ENCODE measurements at places on chromosomes 5 and 9. TPM values are rescaled to one million over a fixed set of nuclear protein-coding genes. Genes with fewer than 3 reads are reported as not detected.

- peak; percentile 81 for DNase-seq
Observed at GRCh38 chr5:15501091-15501791, 1.3 kb downstream of the FBXL7 start.

DNA sequence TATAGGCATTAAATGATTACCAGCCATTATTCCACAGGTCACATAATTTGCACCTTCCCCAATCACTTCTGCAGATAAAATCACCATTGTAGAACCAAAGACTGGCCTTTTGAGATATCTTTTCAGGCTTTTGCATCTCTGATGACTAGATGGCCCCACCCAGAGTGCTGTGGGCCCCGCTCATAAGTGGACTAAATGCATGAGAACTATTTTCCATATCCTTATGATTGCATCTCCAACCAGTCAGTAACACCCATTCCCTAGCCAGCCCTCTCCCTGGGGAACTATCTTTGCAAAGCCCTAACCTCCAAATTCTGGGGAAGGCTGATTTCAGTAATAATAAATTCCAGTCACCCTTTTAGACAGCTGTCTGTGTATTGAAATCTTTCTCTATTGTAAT lies 53.5 kb upstream of the CDH9 start:
- DNase-seq = no peak

DNA sequence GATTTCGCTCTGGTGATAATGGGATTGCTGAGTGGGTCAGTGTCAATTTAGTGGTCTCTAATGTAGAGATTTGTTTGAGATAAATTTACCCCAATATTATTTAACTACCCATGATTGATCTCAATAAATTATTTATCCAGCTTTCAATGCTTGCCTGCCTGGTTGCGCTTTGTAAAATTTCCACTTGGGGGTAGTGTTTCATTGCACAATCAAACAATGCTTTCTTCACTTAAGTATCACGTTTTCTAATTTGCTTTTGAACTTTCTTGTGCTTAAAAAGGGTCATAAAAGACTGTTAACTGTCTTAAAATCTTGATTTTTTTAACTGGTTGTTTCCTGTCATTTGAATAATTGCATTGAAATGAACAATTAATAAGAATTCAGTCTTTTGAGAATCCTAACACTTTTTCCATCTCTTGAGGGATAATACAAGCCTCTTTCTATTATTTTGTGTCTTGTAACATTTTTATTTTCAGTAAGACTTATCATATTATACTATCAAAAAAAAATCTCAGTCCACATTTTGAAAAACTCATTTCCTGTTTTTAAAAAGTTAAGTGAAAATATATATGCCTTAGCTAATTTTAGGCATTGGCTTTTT lies 18.7 kb downstream of the HSD17B4 start:
- DNase-seq = peak; percentile 13

DNA sequence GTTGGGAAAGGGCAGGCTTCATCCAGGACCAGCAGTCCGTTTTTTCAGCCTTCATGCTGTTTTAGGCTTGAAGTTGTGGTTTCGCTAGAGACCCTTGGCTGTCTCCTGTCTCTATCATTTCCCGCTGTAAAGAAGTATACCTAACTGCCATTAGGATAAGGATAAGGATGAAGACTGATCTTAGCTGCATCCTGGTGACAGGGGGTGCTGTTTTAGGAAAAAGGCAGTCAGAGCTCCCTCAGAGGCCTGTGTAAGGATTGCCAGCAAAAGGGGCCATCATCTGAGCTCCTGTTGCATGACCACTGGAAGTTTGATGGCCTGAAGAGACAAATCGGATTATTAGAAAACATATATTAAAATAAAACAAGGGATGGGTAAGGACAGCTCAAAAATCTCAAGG lies 64.8 kb upstream of the FGF10 start:
- DNase-seq = no peak

GRCh38 chr5:56699538-56699937 lies 115.8 kb upstream of the MAP3K1 start:
- DNase-seq = no peak

- no peak for DNase-seq
Observed at GRCh38 chr5:159415301-159415937, 85.1 kb upstream of the IL12B start.

DNA sequence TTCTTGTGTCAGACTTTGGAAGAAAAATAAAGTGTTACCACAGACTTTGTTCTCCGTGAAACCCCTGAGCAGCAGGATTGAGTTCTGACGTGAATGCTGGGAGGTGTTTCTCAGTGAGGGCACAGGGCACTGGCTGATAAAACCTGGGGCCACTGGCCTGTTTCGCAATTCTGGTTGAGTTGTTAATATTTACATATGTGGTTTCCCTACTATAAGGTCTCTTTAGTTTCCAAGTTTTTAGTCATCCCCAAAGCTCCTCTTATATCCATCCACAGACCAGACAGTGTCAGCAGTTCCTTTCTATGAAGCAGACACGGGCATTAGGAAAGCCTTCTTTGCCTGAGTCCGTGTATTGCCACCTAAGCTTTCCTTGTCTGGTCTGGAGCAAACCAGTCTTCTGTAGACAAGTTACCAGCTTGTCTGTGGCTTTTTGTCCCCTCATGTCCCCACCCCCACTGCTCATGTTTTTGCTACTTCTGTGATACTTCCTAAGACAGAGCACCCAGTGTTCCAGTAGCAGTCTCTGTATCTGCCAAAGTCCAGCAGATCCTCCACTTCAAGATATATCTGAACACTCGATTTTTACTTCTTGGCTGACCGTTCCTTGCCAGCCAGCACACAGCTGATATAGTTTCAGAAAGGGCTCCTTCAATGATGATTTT lies 42.0 kb downstream of the ACO1 start:
- DNase-seq = peak; percentile 16

NEUROG1 gene
- polyA plus RNA-seq = not detected

GRCh38 chr9:99595796-99596195 lies 225.9 kb upstream of the NR4A3 start:
- DNase-seq = no peak

DNA sequence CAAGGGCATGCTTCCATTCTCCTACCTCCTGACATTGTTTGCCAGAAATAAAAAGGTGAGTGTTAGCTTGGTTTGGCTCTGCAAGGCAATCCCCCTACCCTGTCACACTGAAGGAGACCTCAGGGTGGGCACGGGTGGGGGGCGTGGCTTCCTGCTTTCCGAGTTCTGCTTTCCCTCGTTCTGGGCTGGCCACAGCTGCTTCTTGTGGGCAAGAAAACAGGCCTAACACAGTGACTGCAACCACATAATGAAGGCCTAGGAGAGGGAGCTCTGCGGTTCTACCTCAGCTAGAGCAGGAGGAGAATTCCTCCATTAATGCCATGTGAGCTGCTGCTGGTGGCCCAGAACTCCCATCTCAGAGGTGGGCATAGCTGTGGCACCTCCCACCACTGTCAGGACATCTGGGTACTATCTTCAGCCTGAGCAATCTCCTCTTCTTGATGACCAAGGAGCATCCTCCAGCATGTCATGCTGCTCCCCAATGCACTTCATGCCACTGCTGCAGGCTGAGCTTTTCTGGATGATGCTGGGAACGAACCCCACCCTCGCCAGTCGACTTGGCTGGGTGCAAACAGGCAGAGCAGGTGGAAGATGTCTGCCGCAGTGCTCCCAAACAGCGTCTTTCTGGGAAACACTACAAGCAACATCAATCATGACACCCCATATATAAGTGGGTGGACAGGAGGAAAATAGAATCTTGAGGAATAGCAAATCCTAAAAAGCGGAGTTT lies 139.5 kb upstream of the RAPGEF1 start:
- no peak for DNase-seq

DNA sequence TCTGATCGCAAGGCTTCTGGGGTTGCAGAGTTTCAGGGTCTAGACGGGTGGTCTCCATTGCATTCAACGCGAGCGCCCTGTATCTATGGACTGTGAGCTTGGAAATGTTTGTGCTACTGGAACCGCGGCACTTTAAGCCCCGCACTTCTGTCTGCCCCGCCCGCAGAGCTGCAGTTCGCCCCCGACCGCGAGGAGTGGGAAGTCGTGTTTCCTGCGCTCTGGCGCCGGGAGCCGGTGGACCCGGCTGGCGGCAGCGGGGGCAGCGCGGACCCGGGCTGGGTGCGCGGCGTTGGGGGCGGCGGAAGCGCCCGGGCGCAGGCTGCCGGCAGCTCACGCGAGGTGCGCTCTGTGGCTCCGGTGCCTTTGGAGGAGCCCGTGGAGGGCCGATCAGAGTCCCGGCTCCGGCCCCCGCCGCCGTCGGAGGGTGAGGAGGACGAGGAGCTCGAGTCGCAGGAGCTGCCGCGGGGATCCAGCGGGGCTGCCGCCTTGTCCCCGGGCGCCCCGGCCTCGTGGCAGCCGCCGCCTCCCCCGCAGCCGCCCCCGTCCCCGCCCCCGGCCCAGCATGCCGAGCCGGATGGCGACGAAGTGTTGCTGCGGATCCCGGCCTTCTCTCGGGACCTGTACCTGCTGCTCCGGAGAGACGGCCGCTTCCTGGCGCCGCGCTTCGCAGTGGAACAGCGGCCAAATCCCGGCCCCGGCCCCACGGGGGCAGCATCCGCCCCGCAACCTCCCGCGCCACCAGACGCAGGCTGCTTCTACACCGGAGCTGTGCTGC lies 1.0 kb downstream of the ADAMTS19 start:
- DNase-seq = peak; percentile 42

Data from adrenal gland (tissue), 19 donors.